Foreskin keratinocyte (primary cell): ENCODE measurements at places on chromosomes 13 and 19. TPM values are rescaled to one million over a fixed set of nuclear protein-coding genes. Genes with fewer than 3 reads are reported as not detected.

Gene LRRC8E
- 8.2 and 10.6 TPM in 2 replicates for total RNA-seq

Gene TMEM145
- total RNA-seq: not detected in 2 replicates

Gene SLC8A2
- 0.07 and 0.34 TPM in 2 replicates for total RNA-seq

Gene DEDD2
- 33.2 and 35.1 TPM in 2 replicates for total RNA-seq

Gene RDH8
- total RNA-seq: not detected in 2 replicates

Gene NLRP5
- not detected in 2 replicates for total RNA-seq

Gene YJEFN3
- 0.35 and 0.51 TPM in 2 replicates for total RNA-seq

Gene NLRP9
- not detected in 2 replicates for total RNA-seq

Gene ZNF724
- total RNA-seq: 11.4 and 13.2 TPM in 2 replicates

Gene ZFP14
- 1.1 and 1.4 TPM in 2 replicates for total RNA-seq

Gene ZNF560
- total RNA-seq: 0.28 and 0.34 TPM in 2 replicates

Gene SUGT1
- total RNA-seq: 48.0 and 50.8 TPM in 2 replicates

Gene CYP4F2
- total RNA-seq: not detected in 2 replicates

Gene CD37
- not detected in 2 replicates for total RNA-seq

Gene TGFBR3L
- 2.1 and 2.5 TPM in 2 replicates for total RNA-seq
